ENCODE measurements at places on chromosomes 13 and 19.

- no peak for DNase-seq
Measured at GRCh38 chr13:96780105-96780504, 214.2 kb downstream of the OXGR1 start.

GRCh38 chr19:10737722-10738121, 19.8 kb downstream of the DNM2 start:
- no peak for DNase-seq

- no peak for DNase-seq
Measured at GRCh38 chr13:45704854-45705695, 3.0 kb downstream of the CBY2 start.

- no peak for DNase-seq
Measured at GRCh38 chr13:36848199-36848982, 29.4 kb downstream of the RFXAP start.

- no peak for DNase-seq
Measured at GRCh38 chr19:58054901-58055874, 3.9 kb upstream of the ZNF135 start.

- no peak for DNase-seq
Measured at GRCh38 chr19:55959996-55960675, 12.5 kb downstream of the NLRP8 start.

GRCh38 chr19:42589792-42590191, 4.9 kb downstream of the CEACAM8 start:
- no peak for DNase-seq

GRCh38 chr19:6580313-6580712, 10.6 kb downstream of the CD70 start:
- no peak for DNase-seq

DNA sequence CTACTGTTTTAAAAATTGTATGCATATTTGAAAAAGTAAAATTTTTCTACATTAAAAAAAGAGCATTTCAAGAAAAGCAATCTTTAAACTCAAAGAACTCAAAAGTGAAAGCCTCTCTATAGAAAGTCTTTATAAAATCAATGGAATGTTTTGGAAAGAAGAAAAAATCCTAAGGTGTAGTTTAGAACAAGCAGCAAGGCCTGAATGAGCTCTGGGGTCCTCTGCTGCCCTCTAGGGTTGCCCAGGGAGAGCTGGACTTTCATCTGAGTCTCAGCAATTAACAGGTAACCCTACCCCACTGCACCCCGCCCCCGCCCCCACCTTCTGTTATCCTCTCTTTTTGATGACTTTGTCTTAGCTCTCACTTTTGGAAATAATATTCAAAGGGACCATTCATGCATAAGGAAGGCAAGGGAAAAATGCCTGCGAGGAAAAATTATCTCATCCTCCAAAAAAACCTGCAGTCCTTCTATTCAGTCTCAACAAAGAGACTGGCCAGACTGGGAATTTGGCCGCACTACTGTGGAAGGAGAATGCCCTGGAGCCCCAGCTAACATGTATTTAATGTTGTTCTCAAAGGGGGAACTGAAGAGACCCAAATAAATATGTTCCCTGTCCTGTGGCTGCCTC, 24.1 kb downstream of the SLC25A30 start:
- DNase-seq = peak; percentile 69

- no peak for DNase-seq
Measured at GRCh38 chr19:6038634-6039405, 60.9 kb upstream of the RANBP3 start.

DNA sequence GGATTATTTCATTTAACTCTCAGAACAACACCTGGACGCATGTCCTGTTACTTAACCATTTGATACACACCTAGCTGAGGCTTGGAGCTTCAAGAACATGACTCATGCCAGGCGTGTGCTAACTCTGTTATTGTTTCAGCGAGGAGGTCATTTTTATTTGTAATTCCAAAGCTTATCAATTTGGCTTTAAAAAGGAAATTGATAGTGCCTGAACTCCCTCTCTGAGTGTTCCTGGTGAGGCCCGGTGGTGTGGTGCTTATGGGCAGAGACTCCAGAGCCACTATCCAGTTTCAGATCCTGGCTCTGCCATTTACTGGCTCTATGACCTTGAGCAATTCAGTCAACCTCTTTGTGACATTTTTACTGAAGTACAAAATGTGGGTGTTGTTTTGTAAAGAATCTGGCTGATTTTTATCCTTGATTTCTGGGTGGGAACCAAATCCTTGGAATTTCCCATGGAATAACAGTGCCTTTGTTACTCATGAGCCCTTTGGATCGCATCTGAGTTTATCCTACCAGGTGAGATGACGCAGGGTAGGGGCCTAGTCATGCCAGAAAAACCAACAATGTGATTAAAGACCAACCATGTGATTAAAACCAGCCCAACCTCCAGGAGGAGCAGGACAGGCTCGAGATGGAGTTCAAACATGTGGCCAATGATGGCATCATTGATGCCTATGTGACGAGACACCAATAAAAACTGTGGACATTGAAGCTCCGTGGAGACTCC, 198.8 kb downstream of the MYO16 start:
- DNase-seq = no peak

DNA sequence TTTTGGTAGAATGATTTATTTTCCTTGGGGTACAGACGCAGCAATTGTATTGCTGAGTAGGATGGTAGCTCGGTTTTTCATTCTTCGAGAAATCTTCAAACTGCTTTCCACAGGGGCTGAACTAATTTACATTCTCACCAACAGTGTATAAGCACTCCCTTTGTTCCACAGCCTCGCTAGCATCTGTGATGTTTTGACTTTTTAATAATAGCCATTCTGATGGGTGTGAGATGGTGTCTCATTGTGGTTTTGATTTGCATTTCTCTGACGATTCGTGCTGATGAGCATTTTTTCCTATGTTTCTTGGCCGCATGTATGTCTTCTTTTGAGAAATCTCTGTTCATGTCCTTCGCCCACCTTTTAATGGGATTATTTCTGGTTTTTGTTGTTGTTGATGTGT, 54.8 kb upstream of the UQCRFS1 start:
- DNase-seq = no peak

Measured in CD8-positive, alpha-beta T cell (primary cell).